Body of pancreas (tissue), 4 donors: ENCODE measurements at places on chromosomes 13 and 19.

DNA sequence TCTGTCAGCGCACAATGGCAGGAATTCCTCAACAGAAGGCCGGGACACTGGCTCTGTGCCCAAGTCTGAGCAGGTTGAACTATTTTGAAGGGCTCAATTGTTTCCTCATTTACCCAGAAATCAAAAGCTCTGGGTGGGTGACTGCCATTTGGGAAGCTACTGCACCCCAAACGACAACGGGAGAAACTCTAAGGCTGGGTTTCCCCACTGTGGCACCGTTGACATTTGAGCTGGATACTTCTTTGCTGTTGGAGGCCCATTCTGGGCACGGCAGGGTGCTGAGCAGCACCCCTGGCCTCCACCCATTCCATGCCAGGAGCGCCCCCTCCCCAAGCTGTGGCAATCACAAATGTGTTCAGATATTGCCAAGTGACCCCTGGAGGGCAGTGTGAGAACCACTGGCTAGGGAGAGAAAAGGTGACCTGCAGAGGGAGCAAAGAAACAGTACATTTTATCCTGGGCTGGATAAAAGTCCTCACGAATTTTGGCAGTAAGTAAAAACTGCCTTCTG is 62.5 kb downstream of the RFX2 start:
- DNase-seq: no peak

- DNase-seq: peak; percentile 13
These were observed 19.5 kb downstream of the ADGRE2 start for GRCh38 chr19:14758816-14759215.

DNA sequence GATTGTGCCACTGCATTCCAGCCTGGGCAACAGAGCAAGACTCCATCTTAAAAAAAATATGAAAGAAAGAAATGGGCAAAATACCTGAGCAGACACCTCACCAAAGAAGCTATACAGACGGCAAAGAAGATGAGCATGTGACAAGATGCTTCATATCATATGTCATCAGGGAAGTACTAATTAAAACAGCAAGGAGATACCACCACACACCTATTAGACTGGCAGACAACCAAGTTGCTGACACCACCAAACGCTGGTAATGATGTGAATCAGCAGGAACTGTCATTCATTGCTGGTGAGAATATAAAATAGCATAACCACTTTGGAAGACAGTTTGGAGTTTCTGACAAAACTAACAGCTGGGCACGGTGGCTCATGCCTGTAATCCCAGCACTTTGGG is 11.5 kb upstream of the TFDP1 start:
- DNase-seq: no peak

DNA sequence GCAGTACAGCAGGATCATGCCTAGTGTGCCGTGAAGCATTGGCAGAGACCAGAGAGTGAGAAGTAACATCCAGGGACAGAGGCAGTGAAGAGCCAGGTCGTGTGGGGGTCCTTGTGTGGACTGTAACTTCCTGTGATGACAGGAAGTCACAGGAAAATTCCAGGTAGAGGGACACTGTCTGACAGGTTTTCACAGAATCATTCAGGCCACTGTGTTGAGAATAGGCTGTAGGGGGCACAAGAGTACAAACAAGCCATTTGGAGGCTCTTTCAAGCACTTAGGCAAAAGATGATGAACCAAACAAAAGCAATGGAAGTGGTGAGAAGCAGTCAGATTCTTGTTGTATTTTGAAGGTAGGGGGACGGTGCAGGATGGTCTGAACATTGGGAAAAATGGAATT is 46.4 kb downstream of the N4BP2L1 start:
- DNase-seq: no peak

DNA sequence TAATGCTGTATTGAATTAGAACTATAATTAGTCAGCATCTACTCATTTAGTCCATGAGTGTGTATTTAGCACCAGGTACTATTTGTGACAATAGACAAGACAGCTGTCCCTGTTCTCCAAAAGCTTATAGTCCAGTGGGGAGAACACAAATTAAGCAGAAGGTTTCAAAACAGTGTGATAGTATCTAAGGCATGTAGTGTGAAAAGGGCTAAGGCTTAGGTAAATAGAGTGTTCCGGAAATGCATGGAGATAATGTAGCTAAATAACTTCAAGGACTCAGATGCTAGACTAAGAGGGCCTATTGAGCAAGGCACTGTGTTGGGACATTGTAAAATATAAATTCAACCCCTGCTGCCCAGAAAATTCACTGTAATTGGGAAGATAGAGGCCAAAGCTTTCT is 144.1 kb upstream of the MIR17HG start:
- DNase-seq: no peak

DNA sequence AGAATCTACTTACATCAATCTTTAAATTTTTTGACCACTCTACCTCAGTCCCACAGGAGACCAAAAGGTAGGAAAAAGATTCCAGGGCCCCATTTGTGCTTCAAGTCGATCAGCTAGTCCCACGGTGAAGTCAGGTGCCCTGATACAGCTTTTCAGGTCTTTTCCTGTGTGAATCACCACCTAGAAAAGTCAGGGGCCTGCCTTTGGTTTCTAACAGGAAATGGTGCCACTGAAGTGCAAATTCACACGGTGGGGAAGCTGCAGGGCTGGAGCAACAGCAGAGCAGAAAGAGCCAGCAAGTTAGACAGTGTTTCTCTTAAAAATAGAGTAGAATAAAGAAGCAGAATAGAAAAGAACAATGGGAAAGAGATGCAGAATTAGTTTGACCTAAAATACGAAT is 107.5 kb downstream of the KLF12 start:
- peak; percentile 12 for DNase-seq

- peak; percentile 64 for DNase-seq
These were observed 25.9 kb downstream of the COMP start for GRCh38 chr19:18765224-18765623.

- DNase-seq: no peak
These were observed 90.3 kb upstream of the SLC10A2 start for GRCh38 chr13:103156346-103156998.

DNA sequence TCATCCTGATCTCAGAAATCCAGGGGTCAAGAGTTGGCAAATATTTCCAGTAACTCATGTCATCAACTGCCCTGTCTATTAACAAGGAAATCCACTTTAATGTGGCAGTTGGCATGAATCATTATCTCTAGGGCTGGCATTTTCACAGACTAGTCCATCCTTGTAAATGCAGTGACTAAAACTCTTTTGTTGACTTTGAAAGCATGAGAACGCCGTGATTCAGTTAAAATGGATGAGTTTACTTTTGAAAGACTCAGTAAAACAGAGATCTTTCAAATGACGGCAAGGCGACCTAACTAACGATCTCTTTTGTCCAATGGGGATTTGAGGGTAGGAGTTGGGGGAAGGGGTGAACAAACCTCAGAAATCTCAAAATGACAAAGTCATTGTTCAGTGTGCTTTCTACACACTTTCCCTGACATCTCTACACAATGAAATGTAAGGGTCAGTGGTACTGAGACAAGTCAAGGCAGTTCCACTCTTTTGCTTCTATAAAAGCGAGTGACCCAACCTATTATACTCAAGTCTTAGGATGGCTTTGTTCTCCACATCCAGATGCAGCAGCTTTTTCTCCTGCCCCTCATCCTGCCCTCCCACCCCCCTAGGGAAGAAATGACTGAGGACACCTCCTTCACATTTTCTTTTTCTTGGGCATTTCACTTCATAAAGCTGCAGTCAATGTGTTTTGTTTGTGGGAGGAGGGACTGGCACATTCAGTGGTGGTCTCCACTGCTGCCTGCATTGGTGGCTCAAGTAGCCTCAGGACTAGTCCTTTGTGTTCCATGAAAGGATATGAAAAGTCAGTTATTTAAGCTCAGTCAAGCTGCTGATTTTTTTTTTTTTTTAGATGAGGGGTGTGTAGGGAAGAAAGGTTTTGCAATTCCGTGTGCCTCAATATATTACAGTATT is 200.5 kb downstream of the ABCC4 start:
- no peak for DNase-seq

DNA sequence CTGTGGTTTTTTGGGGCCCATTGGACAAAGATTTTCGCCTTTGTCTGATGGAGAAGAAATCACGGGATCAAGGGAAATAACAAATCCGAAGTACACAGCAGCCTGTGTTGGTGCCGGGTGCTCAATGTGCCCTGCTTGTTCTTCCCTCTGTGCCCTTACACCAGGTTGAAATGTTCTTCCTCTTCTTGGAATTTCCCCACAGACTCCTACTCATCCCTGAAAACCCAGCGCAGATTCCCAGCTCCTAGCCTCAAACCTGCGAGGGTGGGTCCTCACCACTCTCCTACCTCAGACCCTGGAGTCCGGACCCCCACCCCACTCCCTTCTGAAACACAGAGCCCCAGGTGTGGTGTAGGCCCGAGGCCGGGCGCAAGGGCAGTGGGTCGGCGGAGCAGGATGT is 4.9 kb upstream of the ACP4 start:
- DNase-seq: no peak

DNA sequence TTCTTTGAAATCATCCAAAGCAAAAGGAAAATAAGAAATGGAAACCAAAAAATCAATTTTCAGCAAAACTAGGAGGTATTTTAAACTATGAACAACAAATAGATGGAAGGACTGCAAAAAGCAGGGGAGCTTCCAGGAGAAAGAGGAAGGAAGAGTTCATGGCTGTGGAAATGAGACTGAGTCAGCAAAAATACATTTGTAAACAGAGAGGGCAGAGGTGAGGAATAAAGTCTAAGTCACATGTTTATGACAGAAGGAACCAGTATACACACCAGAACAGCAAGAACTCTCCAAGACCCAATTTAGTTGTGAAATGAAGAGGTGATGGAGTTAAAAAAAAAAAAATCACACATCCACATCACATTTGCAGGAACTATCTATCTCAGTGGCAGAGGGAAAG is 69.6 kb downstream of the RNASEH2B start:
- DNase-seq: no peak

DNA sequence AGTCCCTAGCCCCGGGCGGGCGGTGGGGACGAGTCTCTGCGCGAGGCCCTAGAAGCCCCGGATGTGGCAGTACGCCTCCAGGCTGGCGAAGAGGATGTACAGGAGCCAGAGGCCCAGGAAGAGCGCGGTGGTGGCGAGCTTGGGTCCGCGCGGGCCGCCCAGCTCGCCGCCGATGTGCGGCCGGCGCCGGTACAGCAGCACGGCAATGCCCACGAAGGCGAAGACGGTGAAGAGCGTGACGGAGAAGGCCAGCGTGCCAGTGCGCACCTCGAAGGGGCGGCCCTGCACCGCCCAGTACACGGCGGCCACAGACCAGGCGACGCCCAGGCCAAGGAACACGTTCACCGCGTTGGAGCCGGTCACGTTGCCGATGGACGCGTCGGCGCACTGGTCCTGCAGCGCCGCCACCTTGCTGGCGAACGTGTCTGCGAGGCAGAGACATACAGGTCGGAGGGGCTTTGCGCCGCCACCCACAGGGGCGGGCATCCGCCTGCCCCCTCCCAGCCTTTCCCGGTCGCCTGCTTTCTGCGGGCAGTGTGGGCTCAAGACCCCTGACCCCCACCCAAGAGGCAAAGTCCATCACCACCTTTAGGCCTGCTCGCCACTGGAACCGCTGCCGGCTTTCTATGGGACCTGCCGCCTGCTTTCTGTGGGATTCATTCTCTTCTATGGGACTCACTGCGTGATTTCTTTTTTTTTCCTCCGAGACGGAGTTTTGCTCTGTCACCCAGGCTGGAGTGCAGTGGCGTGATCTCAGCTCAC is 10.9 kb upstream of the MEIS3 start:
- DNase-seq: peak; percentile 23

- DNase-seq: no peak
These were observed 71.0 kb downstream of the ERICH6B start for GRCh38 chr13:45544520-45544919.

DNA sequence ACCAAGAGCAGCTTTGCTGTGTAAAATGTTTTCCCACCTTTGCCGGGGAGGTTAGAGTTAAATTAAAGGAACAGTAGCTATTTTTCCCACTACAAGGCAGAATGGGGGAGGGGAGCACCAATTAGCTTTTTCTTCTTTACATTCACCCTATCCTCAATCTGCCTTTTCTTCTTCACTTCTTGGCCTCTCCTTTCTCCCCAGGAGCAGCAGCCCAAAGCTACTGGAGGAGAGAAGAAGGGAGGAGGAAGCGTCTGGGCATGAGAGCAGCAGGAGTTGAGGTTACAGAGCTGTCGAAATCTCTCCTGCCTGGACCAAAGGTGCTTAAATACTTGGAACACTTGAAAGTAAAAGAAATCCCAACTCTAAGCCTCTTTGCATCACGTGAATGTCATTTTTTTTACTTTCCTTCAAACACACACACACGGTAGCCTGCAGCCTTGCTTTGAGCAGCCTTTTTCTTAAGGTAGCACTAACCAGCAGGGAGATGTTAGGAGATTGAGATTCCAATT is 39.0 kb upstream of the WASF3 start:
- no peak for DNase-seq

- peak; percentile 42 for DNase-seq
These were observed 19.5 kb upstream of the MEIS3 start for GRCh38 chr19:47438793-47439220.

DNA sequence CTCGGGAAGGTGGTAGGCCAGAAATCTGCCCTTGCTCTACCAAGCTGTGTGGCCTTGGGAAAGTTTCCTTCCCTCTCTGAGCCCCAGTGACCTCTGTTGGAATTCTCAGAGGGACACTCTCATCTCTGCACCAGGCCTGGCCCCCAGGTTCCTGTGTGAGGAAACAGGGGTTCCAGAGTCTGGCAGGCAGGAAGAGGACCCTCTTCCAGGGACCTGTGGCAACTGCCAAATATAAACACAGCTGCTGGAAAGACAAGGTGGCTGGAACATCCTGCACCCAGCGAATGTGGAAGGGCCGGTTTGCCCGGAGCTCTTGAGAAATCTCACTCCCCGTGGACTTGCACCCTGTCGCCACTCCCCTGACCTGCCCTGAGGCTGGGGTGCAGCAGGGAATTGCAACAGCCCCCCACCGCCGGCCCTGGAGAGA is 52.8 kb downstream of the GADD45B start:
- DNase-seq: no peak

DNA sequence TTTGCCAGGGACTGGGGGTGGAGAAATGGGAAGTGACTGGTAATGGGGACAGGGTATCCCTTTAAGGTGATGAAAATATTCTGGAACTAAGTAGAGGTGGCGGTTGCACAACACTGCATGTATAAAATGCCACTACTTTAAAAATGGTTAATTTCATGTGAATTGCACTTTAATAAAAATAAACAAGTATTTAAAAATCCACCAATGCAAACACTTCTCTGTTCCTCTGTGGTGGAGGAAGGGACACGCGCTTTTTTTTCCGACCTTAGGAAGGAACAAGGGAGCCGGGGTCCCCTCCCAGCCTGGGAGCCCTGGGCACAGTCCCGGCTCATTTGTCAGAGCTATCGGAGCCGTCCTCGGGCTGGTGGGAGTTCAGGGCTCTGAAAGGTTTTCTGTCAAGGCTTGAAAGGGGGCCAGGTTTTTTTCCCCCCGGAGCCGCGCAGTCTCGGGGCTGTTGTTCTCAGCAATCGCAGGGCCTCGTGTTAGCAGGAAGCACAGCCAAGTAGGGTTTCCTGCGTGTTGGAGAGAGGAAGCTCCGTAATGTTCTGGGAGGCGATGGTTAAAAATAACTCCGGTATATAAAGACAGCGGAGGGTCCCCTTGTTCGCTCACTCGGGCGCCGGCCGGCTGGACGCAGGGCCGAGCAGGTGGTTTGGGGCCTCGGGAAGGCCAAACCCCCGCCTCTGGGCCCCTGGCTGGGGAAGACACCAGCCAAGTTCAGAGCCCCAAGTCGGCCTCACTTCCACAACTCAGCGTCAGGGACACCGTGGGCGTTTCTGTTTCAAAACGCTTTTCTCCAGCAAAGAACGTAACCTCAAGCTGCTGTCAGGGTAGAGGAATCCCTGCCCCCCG is 41.2 kb upstream of the KLF2 start:
- DNase-seq: peak; percentile 33
